Kidney capillary endothelial cell (primary cell): ENCODE measurements at places on chromosomes 2 and 18.

DNA sequence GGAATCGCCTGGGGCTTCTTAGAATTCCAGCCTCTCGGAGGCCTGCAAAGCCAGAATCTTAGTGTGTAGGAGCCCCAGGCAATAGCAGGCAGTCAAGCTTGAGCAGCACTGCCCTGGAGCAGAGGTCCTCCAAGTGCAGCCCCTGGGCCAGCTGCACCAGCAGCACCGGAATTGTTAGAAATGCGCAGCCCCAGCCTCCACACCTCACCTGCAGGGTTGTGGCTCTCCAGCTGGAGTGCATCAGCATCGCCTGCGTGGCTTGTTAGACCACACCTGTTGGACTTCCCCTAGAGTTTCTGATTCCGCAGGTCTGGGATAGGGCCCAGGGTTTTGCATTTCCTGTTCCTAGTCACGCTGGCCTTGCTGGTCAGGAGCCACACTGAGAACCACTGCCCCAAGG is 100.3 kb downstream of the ASAP2 start:
- no peak for DNase-seq

DNA sequence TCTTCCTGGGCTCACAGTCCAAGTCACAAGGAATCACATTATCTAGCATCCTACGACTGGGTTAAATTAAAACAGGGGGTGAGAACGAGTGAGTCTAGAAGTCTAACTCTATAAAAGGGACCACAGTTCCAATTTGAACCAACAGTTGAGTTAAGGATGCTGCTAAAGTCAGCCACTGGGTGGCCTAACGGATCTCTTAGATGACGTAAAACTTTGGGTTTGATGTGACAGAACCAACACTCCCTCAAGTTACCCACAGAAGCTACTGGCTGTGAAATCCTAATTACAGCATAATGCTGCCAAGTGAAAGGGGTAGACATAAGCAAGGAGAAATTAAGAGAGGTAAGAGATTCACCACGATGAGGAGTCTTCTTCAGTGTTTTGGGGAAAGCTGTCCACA is 32.7 kb upstream of the RUFY4 start:
- DNase-seq: no peak

- DNase-seq: no peak
Measured at GRCh38 chr2:142495141-142495540, 364.3 kb upstream of the LRP1B start.

GRCh38 chr2:20212871-20213503 is 11.9 kb downstream of the SDC1 start:
- DNase-seq: no peak

DNA sequence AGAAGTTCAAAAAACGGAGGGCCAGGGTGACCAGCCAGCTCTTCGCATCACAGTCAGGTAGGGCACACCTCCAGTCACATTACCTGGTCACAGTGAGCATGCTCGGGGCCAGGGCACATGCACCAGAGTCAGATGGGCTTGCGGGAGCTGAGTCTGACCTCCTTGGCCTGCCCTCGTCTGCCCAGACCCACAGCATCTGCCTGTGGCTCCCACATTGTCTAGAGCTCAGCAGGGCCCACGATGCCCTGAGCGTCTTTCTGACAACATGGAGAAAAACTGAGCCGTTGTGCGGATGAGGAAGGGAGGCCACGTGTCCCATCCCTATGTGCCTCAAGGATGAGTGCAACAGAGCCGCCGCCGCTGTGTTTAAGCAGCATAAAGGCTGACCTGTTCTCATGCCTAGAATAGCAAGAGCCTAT is 37.6 kb downstream of the CRACDL start:
- DNase-seq: no peak

DNA sequence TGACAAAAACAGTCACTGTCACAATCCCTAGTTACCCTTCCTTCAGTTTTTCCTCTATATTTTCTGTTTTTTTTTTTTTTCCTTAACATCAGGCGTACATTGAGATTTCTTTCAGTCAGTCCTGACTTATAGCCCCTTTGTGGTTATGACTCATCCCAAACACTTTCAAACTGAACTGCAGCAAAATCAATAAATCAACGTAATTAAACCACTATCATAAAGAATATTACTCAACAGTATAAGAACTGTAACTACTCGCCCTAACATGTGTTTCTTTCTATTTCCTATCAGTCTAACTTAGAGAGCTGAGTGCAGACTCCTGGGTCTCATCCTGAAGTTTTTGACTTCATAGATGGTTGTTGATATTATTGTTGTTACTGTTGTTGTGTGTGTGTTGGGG is 523.5 kb downstream of the LRRTM4 start:
- no peak for DNase-seq

GRCh38 chr2:618422-618990 is 58.7 kb downstream of the TMEM18 start:
- no peak for DNase-seq

DNA sequence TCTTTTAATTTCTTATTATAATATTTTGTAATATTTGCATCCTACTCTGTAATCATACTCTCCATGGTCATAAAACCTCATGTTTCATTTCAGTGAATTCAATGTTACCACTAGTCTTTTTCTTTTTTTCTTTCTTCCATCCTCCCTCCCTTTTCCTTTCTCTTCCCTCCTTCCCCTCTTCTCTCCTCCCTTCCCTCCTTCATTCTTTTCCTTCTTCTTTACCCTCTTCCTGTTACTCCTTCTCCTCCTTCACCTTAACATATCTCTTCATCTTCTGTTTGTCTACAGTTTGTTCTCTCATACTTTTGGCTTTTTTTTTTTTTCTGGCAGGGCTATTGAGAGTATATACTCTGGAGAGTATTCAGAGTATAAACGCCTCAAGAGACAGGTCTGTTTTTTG is 491.6 kb upstream of the ID2 start:
- no peak for DNase-seq

DNA sequence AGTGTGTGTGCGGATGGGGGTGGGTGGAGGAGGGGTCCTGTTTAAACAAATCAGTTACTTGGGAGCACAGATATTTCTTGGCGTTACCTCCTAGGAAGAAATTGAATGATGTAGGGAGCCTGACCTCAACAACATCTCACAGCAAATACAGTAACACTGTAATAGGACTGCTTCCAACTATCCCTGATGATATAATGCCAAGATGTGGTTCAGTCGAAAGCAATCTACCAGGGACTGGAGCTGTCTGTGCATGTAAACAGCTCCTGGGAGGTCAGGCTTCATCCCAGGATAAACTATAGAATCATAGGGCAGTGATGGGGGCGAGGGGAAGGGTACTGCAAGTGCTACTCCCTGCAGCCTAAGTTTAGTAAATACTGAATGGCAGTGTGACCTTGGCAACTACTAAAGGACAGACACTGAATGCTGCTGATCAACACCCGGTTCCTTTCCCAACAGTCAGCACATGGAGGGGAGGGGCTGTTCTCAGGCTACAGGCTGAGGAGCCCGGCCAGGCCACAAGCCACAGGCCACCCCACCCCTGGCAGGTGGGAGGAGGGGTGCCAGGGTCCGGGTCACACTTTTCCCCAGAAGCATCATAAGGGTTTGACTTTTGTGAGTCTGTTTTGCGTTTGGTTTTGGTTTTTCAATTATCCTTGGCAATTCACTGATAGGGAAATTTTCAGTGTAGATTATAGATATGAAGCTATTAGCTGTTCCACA is 85.3 kb upstream of the ZNF397 start:
- DNase-seq: no peak

DNA sequence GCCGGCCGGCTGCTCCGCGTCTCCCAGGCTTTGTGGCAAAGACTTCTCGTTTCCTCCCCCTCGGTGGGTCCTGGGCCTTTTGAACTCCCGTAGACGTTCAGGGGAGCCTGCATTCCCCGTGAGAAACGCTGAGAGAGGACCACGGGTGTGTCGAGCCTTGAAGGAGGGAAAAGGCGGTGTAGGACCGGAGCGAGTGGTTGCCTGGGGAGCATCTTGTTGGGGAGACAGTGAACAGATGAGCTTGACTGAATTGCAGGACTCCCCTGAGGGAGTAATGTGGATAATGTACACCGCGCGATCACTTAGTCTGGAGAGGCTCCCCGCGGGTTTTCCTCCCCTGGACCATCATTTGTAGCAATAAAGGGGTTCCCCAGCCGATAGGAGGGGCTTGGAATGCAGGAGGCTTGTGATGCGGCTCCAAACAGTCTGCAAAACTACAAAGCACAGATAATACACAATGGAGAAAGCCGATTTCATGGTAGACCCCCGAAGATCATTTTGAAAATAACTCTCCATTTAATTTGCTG is 769 bp downstream of the ALMS1 start:
- DNase-seq: no peak

- no peak for DNase-seq
Measured at GRCh38 chr18:24027156-24027827, 12.7 kb downstream of the TTC39C start.

DNA sequence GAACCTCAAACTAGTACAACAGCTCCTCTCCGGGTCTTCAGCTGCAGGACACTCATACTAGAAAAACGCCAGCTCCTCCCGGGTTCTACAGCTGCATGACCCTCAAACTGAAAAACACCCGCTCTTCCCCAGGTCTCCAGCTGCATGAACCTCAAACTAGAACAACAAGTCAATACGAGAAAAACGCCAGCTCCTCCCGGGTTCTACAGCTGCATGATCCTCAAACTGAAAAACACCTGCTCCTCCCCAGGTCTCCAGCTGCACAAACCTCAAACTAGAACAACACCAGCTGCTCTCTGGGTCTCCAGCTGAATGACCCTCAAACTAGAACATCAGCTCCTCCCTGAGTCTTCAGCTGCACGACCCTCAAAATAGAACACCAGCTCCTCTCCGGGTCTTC is 315.0 kb upstream of the TFPI start:
- no peak for DNase-seq

DNA sequence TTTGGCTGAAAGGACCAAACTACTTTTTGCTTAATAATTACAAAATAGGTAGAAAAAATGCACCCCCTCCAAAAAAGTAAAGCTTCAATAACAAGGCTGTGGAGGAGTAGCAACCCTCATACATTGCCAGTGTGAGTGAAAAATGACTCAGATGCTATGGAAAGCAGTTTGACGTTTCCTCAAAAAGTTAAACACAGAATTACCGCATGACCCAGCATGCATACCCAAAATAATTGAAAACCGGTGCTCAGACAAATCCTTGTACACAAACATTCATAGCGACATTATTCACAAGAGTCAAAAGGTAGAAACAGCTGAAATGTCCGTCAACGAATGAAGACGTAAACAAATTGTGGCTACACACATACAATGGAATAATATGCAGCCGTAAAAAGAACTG is 38.8 kb upstream of the DAPL1 start:
- no peak for DNase-seq

DNA sequence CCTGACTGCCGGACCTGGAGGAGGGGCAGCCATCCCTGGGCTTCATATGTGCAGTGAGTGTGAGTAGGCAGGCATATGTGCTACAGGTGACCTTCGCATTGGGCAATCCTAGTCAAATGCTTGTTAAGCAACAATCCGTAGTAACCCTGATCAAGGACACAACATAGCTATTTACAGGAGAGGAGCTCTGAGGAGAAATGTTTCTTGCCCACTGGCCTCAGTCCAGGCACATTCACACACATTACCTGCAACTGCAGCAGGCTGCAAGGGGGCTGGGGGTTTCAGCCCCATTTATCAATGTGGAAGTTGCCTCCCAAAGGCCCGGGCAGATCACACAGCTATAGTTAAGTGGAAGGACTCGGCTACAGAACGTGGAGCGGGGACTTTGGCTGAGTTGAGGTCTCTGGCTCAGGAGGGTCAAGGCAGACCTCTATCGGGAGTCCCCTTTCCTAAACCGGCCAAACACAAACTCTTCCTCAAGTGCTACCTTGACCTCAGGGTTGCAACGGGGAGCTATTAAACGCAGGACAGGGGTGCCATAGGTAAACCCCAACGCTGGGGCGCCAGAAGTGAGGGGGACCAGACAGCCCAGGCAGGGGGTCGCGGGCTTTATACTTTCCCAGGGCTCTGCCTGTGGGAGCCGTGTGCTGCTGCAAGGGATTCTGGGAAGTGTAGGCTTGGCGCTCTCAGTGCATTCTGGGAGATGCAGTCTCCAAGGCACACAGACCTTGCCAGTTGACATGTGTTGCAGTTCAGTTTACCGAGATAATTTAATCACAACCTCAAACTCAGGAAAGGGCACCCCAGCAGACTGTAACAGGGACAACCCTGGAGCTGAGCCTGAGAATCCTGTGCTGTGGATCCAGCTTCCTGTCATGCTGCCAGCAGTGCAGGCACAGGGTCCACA is 9.4 kb downstream of the KHK start:
- no peak for DNase-seq

GRCh38 chr2:166180951-166181812 is 53.4 kb upstream of the SCN1A start:
- peak; percentile 31 for DNase-seq

- DNase-seq: no peak
Measured at GRCh38 chr2:85780316-85781012, 26.7 kb downstream of the ATOH8 start.

DNA sequence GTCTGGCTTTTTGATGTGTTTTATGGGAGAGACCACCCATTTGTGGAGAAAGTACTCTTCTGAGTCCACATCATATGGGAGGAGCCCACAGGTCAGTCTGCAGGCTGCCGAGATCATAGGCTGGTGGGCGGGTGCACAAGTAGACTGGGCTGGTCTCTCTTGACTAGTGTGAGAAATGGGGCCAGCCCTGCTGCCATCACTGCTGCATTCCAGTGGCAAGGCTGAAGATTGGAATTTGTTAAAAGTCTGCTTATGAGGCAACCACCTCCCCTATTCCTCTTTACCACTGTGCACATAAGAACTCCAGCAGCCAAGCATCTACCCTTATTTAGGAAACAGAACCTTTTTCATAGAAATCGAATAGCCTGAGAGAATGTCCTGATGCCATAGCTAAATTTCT is 200.7 kb downstream of the DIS3L2 start:
- no peak for DNase-seq

GRCh38 chr2:151844211-151844896 is 16.1 kb upstream of the ARL5A start:
- peak; percentile 7 for DNase-seq

DNA sequence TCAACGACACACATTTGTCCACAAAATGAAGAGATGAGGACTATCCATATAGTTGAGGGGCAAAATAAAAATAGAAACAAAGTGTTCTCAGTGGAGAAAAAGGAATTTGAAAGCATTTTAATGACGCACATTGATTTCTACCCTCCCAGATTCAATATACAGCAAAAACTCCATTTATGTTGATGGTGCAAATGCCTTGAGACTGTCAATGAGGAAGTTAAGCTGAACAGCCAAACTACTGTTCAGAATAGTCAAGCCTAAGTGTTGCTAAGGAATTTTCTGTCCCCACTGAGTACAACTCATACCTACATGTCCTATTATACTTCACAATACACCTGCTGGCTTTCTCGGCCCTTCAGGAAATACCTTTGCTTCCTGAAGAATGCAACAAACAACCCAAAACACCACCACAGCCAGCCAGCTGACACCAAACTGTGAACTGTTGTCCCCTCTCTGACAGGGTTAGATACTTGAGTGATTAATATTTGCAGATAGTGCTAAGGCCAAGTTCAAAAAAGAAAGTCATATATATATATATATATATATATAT is 27.8 kb upstream of the DARS1 start:
- DNase-seq: no peak

- DNase-seq: peak; percentile 12
Measured at GRCh38 chr2:203928849-203929248, 7.7 kb upstream of the ICOS start.

- DNase-seq: no peak
Measured at GRCh38 chr2:214772443-214773015, 37.0 kb downstream of the BARD1 start.
